Psoas muscle (tissue), 8 donors: ENCODE measurements at places on chromosomes 1 and 21.

DNA sequence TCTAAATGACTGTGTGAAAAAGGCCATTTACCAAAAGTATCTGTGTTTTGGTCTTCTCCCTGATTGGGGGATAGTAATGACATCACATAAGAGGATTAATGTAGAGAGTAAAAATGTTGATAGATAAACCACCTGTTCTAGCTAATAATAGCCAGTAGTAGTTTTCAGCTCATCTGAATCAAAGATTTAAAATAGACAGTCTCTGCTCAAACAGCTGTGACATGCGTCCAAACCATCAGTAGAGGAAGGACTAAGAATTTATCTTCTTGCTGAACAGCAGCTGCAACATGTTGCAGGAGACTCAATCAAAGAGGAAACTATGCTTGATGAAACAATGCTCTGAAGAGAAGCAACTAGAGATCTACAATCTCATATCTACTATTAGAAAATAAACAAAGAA, 21.4 kb downstream of the TMPRSS15 start:
- DNase-seq, result no peak

DNA sequence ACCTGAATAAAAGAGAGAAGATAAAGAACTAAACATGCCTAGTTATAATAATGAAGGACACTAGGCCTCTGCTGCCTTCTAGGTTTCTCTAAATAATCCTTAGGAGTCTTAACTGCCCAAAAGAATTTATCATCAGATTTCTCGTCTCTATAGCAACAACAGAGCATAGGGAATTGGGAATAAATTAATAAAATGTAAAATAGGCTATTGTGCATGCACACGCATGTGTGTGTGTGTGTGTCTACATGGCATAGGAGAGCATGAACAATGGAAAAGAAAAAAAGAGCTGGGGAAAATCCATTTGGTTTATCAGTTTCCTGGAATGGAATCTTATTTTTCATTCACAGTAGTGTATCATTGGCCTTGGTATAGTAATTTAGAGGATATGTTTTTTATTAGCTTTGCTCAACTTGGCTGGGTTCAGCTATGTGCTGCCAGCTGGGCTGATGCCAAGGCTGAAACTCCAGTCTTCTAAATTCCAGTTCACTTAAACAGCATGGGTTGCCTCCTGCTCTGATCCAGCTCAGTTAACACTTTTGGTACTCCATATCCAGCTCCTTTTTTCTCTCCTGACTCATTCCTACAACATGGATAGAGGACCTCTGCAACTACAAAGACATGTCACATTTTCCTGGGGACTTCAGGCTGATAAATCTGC, 80.6 kb upstream of the SLFNL1 start:
- peak; percentile 93 for DNase-seq

GRCh38 chr21:42417533-42417932, 13.8 kb downstream of the UBASH3A start:
- no peak for DNase-seq

GRCh38 chr1:237851210-237851845, 39.4 kb downstream of the ZP4 start:
- DNase-seq, result no peak

GRCh38 chr1:43799656-43800635, 92.6 kb downstream of the ST3GAL3 start:
- no peak for DNase-seq

- DNase-seq, result no peak
Observed at GRCh38 chr1:212074313-212074712, 38.8 kb downstream of the DTL start.

DNA sequence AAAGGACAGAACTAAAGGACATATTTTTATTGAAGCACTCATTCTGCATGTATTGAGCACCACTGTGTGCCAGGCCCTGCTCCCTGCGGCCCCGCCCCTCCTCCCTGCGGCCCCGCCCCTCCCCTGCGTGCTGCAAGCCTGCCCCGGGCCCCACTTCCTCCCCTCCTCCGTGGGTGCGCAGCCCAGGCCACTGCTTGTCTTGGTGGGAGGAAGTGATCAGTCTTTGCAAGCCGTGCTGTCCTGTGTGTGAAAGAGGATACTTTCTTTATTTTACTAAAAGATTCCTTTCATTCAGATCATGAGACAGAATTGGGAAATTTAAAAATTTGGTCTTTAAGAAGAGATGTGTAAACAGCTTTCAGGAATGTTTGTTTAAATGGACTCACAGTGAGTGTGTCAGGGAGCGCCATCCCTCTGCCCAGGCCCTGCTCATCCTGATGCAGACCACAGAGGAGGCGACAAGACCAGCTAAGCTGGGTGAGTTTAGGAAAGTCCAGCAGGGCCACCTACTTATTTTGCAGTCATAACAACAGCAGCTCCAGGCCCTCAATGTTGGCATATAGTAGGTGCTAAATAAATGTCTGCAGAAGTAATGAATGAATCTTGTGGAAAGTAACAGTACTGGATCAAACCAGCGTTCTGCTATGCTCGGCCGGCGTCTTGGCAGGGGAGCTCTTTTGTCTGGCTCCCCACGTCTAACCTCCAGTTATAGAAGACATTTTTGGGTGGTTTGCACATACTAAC, 88.3 kb upstream of the SELENON start:
- no peak for DNase-seq

- DNase-seq, result no peak
Observed at GRCh38 chr1:199733125-199733524, 294.4 kb upstream of the NR5A2 start.

GRCh38 chr1:202235856-202236837, 42.5 kb downstream of the LGR6 start:
- peak; percentile 53 for DNase-seq

DNA sequence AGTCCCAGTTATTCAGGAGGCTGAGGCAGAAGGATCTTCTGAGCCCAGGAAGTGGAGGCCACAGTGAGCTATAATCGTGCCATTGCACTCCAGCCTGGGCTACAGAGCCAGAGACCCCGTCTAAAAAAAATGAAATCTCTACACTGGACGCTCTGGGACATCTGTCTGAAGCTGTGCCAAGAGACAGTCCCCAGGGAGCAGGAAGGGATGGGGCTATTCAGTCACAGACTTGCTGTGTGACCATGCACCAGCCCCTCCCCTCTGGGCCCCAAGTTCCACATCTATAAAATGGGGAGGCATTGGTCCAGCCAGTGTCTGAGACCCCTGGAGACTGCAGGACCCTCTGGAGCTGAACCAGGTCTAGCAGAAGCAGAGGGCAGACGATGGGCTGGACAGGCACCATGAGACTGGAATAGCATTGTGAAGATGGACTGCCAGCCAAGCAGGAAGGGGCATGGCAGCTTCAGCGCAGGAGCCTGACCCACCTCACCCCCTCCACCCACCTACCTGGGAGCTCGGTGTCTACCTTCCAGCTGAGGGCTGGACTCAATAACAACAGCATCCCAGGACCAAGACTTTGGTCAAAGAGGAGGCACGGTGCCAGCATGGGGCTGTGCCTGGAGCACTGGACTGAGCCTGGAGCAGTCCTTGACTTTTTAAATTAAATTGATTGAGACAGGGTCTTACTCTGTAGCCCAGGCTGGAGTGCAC, 1.4 kb downstream of the TMEM54 start:
- no peak for DNase-seq

GRCh38 chr1:186497651-186498050, 36.7 kb upstream of the PDC start:
- DNase-seq, result no peak

GRCh38 chr1:162336621-162337285, 39.9 kb downstream of the SPATA46 start:
- DNase-seq, result no peak

DNA sequence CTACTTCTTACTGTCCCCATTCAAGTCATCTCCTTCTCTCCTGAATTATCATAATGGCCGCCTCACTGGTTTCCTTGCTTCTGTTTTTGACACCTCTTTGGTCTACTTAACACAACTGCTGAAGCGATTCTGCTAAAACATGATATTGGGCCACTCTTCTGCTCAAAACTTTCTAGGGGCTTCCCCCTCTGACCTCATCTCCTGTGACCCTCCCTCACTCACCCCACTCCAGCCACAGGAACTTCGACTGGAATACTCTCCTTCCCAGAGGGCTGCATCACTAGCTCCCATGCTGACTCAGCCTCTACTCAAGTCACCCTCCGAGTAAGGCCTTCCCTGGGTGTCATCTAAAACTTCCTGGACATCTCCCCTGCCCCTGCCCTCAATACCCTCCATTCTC, 35.7 kb downstream of the NRIP1 start:
- DNase-seq, result no peak

DNA sequence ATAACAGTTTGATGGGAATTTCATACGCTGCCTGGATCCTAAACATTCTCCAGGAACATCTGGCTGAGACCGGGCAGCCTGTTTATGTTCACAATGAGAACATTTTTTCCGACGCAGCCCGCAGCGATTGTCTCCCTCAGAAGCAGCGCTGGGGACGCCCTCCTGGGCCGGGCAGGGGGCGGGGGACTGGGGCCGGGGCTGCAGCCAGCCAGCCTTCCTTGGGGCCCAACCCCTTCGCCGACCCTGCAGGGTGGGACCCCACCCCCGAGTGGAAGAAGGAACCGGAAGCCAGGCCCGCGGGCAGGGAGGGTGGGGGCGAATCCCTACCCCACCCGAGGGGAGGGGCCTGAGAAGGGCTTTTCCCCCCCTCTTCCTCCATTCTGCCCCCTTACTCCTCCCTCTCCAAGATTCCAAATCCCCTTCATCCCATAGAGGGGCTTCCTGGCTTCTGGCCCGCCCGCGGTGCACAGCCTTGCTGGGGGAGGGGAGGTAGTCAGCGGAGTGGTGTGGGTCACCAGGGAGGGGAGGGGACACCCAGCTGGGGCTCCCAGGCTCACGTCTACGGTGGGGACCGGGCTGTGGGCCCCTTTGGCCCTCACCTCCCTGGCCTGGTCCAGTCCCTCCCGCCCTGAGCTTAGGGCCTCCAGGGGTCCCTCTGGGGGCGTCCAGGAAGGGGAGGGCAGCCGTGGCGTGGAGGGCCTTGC, 60.6 kb downstream of the WNT9A start:
- DNase-seq, result peak; percentile 75

- no peak for DNase-seq
Observed at GRCh38 chr1:206032380-206033140, 8.9 kb upstream of the CTSE start.

DNA sequence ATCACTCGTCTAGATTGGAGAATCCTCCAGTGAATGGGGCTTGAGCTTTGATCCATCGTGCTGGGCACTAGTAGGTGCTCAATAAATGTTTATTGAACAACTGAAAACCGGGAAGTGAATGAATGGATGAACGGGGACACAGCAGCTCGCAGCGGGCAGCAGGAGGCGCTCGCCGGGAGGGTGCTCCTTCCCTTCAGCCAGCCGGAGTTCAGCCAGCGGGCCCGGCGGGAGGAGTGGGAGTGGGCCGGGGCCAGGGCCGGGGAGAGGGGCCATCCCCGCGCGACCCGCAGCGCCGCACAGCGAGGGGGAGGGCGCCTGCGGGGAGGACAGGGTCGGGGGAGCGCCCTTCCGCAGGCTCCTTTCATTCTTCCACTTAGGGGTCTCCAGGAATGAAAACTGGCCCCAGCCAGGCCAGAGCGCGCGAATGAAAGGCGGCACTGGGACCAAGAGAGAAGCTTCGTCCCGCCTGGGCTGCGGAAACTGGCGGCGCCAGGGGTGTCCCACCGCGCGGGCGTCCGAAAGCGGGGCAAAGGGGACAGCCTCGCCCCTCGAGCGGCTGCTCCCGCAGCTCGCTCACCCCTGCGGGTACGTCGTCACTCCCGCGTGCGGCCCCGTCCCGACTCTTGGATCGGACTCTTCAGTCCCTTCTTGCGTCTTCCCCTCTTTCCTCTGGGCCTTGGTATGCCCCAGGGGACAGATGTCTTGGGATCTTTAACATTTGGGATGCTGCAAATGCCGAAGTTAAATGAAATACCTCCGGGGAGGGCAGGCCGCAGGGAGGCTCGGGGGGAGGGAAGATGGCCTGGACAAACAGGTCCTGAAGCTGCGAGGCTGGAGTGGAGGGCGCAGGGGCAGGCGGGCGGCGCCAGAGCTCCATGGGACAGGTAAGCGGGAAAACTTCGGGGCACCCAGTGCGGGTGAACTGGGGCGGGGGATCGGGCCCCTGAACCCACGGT, 3.6 kb upstream of the INAVA start:
- DNase-seq, result no peak

DNA sequence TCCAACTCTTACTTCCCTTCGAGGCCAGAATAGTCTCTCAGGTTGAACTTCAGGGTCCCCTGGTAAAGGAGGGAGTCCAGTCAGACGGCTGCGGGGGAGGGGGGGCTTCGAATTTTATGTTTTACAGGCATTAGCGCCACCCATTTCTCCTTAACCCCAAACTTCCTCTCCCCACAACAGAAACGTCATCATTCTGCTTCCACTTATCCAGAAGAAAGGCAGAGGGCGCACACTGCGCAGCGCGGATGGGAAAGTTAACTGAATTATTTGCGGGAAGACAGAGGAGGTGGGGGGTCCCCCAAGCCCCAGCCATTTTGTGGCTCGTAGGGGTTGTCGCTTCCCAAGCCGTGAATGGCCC, 529 bp upstream of the PRMT2 start:
- no peak for DNase-seq

DNA sequence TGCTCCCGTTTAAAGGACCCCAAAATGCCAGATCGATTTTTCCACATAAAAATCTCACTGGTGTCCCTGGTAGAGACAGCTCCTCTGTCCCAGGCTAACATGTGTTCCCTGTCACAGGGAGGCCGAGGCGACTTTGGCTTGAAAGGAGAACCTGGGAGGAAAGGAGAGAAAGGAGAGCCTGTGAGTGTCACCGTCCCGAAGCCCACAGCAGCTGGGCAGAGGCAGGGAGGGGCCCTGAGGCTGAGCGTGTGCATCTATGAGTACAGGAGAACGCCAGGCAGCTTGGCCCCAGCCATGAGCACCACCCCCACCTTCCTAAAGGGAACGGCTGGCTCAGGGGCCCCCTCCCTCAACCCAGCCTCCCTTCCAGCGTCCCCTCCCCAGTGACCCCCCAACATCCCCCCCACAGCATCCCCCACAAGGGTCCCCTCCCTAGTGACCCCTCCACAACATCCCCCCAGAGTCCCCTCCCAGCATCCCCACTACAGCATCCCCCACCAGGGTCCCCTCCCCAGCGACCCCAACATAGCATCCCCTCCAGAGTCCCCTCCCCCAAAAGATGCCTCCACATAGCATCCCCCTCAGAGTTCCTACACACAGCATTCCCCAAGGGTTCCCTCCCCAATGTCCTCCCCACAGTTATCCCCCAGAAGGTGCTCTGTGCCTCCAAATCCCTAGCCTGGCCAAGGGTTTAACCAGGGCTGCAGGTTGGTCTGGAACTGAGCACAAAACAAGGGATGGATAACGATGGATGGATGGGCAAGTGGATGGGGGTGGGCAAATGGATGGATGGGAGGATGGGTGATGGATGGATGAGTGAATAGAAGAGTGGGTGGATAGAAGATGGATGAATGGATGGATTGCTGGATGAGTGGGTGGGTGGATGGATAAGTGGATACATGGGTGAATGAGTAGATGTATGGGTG, 25.1 kb downstream of the COL6A2 start:
- DNase-seq, result no peak
